Naive thymus-derived CD8-positive, alpha-beta T cell (primary cell): ENCODE measurements at places on chromosomes 2 and 18. TPM values are rescaled to one million over a fixed set of nuclear protein-coding genes. Genes with fewer than 3 reads are reported as not detected.

GRCh38 chr2:160615706-160616105 is 122.1 kb upstream of the RBMS1 start:
- no peak for DNase-seq

GRCh38 chr2:122753336-122753735 is 997.9 kb downstream of the TSN start:
- DNase-seq = no peak

DNA sequence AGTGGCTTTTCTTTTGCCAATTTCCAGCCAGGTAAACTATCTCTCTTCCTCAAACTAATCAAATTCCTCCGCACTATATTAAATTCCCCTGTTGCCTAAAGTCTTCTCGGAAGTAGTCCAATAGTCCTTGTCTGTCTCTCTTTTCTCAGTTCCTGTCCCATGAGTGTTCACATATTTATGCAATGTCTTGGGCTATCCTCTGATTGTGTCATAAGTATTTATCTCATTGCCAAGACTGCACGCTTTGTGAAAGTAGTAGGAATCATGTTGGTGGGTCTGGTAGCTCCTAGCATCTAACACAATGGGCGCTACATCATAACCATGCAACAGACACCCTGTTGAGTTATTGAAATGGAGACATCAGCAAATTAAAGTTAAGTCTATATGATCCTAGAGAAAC is 59.9 kb upstream of the POU3F3 start:
- no peak for DNase-seq

GRCh38 chr2:135225781-135226180 is 173.7 kb downstream of the RAB3GAP1 start:
- DNase-seq = no peak

RPS27A gene
- total RNA-seq = 2,217 TPM

DNA sequence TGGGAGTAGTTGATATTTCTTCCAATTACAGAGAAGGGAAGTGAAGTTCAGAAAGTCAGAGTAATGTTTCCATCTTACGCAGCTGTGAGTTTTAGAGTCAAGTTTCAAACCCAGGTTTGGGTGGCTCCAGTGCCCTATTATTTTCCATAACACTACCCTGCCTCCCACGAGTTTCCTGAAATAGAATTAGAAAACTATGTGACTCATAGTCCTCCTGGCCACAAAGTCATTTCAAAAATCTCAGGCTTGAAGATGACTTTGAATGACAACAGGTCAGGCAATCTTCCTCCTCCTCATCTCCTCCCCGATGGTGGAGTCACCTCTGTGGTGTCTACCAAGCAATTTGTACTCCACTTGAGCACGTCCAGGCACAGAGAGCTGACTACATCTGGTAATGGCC is 212.3 kb upstream of the TRIB2 start:
- no peak for DNase-seq

DNA sequence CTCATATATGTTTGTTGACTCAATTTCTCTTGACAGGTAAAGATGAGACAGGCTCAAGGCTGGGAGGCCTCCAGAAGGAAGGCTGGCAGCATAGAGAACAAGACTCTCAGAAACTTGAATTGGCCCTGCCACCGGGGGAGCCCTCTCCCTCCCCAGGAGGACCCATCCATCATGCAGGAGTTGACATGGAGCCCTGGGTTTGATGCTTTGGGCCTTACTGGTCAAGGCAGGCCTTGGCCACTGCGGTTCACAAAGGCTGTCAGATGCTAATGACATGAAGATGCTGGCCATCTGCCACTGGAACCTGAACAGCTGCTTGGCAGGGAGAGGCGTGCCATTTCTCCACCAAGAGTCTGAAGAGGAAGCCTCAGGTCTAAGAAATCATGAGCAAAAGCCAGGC is 193.6 kb downstream of the MTCL1 start:
- no peak for DNase-seq

- no peak for DNase-seq
These were observed 275.0 kb downstream of the MREG start for GRCh38 chr2:215738351-215738750.
